Immature natural killer cell (primary cell): ENCODE measurements at places on chromosomes 1 and 21. TPM values are rescaled to one million over a fixed set of nuclear protein-coding genes. Genes with fewer than 3 reads are reported as not detected.

The XPR1 gene
- 6.8 TPM for polyA plus RNA-seq

The ATP6V1G3 gene
- polyA plus RNA-seq, result not detected

The APP gene
- 1.4 TPM for polyA plus RNA-seq

The PRKAA2 gene
- not detected for polyA plus RNA-seq

The KRTAP13-2 gene
- polyA plus RNA-seq, result not detected

The MEX3A gene
- polyA plus RNA-seq, result not detected

The SPRR4 gene
- not detected for polyA plus RNA-seq

The ELAPOR1 gene
- 3.0 TPM for polyA plus RNA-seq

The TSPAN1 gene
- not detected for polyA plus RNA-seq

The AIRE gene
- not detected for polyA plus RNA-seq

The SEC16B gene
- not detected for polyA plus RNA-seq

The FMO4 gene
- 3.0 TPM for polyA plus RNA-seq

The SPATA17 gene
- polyA plus RNA-seq, result not detected

The XCL1 gene
- 123 TPM for polyA plus RNA-seq

The OR2T35 gene
- not detected for polyA plus RNA-seq

The TRAF3IP3 gene
- polyA plus RNA-seq, result 341 TPM

The P3R3URF gene
- polyA plus RNA-seq, result not detected

The RHOU gene
- polyA plus RNA-seq, result 0.29 TPM

The MAP10 gene
- 1.7 TPM for polyA plus RNA-seq

The HES4 gene
- 7.7 TPM for polyA plus RNA-seq

The HAPLN2 gene
- polyA plus RNA-seq, result not detected

The RGSL1 gene
- not detected for polyA plus RNA-seq

The TTC39A gene
- not detected for polyA plus RNA-seq

The TEX38 gene
- polyA plus RNA-seq, result not detected

The SLC26A9 gene
- not detected for polyA plus RNA-seq

The KLF17 gene
- not detected for polyA plus RNA-seq
